ENCODE measurements at places on chromosomes 12 and 14.

DNA sequence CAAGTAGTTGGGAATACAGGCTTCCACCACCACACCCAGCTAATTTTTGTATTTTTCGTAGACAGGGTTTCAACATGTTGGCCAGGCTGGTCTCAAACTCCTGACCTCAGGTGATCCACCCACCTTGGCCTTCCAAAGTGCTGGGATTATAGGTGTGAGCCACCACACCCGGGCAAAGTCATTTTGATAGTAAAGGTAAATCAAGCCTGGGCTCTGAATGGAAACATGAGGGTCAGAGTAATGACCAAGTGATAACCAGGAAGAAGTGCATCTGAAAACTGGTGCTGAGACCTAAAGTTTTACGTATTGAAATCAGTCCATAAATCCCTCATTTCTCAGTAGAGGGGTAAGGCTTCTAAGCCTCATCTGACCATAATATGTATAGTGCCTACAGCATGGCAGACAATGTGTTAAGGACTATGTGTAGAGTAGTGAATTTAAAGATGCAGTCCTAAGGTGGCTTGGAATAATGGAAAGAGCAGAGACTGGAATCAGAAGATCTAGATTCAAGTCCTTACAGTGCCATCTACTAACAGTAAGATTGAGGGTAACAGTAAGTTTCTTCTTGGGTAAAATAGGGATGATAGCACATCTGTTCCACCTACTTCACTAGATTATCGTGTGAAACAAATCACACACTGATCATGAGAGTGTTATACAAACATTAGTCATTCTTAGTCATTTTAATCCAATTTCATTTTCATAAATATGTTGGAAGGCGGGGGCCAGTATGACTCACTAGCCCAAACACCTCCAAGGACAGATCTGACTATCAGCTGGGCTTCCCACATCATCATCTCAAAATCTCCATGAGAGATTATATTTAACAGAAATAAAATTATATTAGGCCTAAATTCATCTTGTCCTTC lies 11.2 kb downstream of the MAP4K5 start:
- DNase-seq = no peak

DNA sequence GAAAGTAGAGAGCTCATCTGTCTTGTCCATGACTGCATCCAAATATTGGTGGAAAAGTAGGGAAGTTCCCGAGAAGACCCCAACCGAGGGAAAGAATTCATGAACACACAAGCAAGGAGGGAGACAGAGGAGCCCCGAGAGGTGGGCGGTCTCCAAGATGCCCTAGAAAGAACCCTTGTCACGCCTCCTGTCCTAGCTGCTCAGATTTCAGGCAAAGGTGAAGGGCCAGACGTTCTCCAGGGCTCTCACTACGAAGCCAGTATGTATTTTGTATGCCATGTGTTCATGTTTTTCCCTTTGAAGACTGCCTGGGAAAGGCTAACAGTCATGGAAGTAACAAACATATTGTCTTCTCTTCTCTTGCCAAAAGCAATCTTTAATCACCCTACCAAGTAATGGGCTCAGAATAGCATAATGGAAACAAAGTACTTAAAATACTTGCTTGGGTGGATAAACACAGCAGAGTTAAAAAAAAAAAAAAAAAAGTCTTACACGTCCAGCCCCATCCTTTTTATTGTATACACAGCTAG lies 99.2 kb upstream of the TBX3 start:
- DNase-seq = no peak

DNA sequence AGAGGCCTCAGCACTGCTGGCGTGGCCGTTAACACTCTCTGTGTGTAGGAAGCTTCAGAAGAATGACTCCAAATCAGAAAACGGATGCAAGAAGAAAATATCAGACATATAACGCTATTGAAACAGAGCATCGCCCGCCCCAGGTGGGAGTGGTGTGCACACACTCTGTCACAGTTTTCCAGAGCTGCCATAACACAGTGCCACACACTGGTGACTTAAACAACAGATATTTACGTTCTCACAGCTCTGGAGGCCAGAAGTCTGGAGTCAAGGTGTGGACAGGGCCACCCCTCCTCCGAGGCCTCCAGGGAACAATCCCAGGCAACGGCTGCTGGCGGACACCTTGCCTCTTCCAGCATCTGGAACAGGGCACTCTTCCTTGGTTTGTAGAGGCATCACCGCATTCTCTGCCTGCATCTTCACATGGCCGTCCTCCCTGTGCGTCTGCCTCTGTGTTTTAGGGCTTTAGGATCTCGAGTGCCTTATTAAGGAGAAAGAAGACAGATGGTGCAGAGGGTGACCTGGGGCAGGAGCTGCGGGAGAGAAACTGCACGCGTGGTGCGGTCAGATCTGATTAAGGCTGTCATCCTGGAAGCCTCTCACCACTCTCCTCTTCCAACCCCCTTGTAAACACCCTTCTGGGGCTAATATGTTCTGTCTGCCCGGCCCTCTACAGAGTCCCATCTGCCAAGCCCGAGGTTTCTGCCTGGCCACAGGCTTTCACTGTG lies 141.0 kb downstream of the SLC15A4 start:
- no peak for DNase-seq

- DNase-seq = no peak
Observed at GRCh38 chr12:25653487-25654175, 100.5 kb upstream of the LMNTD1 start.

GRCh38 chr14:62889364-62889763 lies 155.9 kb downstream of the KCNH5 start:
- no peak for DNase-seq

- DNase-seq = no peak
Observed at GRCh38 chr12:124744659-124745464, 118.8 kb downstream of the SCARB1 start.

- DNase-seq = no peak
Observed at GRCh38 chr12:79689477-79690141, 1.2 kb downstream of the PAWR start.

DNA sequence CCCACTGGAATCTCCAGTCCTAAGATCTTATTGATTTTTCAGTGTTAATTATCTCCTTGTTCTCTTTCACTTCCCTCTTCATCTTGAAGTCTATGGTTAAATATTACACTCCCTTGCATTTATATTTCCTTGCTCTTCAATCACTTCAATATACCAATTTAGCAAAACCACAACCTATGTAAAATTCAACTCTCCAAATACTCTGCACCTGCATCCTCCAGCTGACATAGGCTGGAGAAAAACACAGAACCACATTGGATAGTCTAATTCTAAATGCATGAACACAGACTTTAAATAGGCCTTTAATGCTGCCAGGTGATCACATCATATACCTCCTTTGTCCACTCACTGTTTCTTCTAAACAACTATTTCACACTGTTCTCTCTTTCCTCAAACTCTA lies 253.8 kb upstream of the GARIN6 start:
- no peak for DNase-seq

DNA sequence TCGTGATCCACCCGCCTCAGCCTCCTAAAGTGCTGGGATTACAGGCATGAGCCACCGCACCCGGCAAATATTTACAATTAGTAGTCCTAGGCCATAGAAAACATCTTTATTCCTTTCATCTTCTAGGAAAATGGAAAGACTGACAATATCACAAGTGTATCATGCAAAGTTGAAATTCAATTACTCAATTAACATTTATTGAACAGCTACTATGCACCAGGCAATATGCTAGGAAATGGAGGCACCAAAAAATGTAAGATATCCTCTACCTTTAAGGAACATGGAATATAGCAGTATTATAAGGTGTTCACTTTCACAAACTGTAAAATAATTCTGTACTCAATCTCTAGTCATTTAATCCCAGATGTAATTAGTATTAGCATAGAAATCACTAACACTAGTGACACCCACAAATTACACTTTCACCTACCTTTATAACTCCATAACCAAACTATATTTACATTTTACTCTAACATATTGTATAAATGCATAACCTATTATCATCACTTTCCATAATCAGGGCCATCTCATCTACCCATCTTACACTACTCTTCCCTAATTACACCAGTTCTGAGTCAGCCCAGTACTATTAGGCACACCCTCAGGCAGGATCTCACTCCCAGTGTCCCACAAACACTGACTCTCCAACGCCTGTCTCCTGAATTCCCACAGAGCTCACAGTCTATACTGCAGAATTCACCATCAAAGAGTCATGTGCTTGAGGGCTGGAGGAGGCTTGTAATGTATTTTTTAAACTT lies 10.4 kb downstream of the CORO1C start:
- DNase-seq = no peak

- DNase-seq = no peak
Observed at GRCh38 chr12:113796852-113797534, 169.1 kb downstream of the RBM19 start.

DNA sequence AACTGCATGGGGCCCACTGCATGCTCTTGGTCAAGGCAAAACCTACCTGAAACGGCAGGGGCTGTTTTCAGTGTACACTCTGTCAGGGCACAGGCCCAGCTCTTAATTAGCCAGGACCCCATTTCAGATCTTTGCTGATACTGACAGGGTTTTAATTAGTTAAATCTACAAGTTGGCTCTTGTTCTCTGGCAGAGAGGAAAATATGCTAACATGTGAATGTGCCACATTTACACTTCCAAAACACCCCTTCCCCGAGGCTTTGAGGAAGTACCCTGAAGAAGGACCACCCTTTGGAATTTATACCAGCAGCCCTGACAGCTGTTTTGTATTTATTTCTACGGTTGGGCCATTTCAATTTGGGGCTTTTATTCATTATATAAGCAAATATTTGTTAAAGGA lies 66.3 kb downstream of the OTX2 start:
- DNase-seq = no peak

GRCh38 chr14:44639781-44640385 lies 132.8 kb upstream of the FSCB start:
- DNase-seq = no peak

- no peak for DNase-seq
Observed at GRCh38 chr12:34119366-34119765, 97.1 kb downstream of the ALG10 start.

GRCh38 chr14:63045612-63046320 lies 508 bp upstream of the KCNH5 start:
- DNase-seq = no peak

DNA sequence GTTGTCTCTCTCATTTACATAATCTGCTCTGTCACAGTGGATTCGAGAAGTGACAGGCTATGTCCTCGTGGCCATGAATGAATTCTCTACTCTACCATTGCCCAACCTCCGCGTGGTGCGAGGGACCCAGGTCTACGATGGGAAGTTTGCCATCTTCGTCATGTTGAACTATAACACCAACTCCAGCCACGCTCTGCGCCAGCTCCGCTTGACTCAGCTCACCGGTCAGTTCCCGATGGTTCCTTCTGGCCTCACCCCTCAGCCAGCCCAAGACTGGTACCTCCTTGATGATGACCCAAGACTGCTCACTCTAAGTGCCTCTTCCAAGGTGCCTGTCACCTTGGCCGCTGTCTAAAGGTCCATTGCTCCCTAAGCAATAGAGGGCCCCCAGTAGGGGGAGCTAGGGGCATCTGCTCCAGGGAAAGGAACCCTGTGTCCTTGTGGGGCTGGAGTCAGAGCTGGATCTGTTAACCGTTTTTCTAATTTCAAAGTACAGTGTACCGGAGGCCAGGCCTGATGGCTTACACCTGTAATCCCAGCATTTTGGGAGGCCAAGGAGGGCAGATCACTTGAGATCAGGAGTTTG lies 5.1 kb downstream of the ERBB3 start:
- DNase-seq = no peak

DNA sequence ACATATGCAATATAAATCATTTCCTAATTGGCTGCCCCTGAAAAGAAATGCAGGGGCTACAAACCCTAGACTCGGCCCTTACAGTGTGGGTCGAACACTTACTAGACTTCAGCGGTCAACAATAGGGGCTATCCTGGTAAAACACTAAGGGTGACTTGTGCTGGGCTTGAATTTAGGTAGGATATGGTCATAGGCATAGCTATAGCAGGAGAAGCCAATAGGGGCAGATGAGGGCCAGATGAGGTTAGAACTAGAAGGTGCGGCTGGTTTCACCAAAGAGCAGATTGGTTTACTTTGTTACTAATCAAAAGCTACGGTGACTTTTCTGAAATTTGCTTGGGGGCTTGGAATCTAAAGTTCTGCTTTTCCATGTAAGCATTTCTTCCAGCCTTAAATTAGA lies 282.3 kb upstream of the DIO2 start:
- DNase-seq = no peak

DNA sequence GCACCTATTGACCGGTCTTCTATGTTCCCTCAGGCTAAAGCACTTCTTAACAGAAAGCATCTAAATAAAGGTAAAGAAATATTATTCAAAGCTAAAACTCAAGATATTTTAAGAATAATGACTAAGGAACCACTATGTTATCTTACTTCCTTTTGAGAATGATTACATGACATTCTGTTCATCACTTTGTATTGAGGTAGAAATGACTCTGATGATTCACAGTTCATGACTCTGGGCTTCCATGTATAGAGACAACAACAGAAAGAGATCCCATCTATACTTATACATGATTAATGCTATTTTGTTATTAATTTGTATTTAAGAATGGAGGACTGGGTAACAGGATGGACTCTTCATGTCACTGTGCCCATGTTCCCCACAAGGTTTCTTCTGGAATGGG lies 218.3 kb upstream of the OR4E1 start:
- DNase-seq = no peak

DNA sequence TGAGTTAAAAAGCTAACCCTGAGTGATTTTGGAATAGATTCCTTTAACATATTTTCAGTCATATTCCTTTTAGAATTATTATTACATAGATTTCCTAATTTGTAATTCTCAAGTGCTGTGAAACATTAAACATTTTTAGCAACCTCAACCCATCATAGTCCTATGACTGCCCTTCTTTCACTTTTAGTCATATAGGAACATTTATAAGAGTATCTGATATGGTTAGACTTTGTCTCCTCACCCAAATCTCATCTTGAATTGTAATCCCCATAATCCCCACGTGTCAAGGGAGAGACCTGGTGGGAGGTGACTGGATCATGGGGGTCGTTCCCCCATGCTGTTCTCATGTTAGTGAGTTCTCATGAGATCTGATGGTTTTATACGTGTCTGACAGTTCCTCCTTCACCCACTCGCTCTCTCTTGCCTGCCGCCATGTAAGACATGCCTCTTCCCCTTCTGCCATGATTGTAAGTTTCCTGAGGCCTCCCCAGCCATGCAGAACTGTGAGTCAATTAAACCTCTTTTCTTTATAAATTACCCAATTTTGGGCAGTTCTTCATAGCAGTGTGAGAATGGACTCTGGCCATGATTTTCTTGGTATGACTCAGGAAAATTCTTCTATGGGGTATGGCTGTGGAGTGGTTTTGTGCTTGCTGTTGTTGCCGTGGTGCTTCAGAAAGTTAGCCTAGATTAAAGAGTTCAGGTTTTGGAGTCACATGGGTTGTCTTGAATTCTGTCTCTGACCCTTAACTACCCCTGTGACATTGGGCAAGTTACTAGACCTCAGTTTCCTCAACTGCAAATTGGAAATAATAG lies 83.9 kb downstream of the FUT8 start:
- no peak for DNase-seq

DNA sequence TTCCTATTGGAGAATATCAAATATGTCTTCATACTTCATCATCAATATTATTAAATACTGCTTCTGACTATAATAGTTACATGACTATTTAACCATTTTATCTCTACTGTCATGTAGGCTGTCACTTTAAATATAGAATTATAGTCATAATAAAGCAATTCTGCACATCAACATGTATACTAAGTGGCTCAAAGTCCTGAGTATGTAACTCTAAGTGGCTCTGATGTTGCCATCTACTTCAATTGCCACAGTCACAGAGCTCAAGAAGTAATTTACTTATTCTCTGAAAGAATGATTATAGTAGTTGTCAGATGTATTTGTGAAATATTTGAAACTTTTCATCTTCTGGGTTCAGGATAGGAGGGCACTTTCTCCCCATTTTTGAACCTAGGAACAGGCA lies 202.3 kb downstream of the KITLG start:
- no peak for DNase-seq

- DNase-seq = no peak
Observed at GRCh38 chr12:94240171-94240570, 91.8 kb downstream of the PLXNC1 start.

Measured in kidney epithelial cell (primary cell).